ENCODE measurements at places on chromosomes 7 and 10. TPM values are rescaled to one million over a fixed set of nuclear protein-coding genes. Genes with fewer than 3 reads are reported as not detected.
A peak's percentile ranks its signal among the peaks of the same experiment; 100 is the strongest.

DNA sequence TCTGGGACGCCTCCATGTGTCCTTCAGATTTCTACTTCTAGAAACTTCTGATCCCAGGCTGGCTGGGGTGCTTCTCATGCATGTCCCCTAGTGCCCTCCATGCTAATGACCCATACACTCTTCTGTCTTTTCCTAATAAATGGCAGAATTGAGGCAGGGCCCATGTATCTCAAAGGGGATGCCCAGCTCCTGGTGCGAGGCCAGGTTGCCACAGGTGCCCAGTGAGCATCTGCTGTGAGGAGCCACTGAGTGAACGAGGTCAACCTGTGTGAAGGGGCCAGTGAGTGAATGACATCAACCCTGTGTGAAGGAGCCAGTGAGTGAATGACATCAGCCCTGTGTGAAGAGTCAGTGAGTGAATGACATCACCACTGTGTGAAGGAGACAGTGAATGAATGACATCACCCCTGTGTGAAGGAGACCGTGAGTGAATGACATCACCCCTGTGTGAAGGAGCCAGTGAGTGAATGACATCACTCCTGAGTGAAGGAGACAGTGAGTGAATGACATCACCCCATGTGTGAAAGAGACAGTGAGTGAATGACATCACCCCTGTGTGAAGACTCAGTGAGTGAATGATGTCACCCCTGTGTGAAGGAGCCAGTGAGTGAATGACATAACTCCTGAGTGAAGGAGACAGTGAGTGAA, 478.9 kb downstream of the PTPRN2 start:
- no peaks in the 10 kb centered on the region for H3K27me3 ChIP-seq
- DNase-seq = no peak
- no peak overlapping the region for H3K4me3 ChIP-seq
- H3K27ac ChIP-seq = no peak overlapping the region

DNA sequence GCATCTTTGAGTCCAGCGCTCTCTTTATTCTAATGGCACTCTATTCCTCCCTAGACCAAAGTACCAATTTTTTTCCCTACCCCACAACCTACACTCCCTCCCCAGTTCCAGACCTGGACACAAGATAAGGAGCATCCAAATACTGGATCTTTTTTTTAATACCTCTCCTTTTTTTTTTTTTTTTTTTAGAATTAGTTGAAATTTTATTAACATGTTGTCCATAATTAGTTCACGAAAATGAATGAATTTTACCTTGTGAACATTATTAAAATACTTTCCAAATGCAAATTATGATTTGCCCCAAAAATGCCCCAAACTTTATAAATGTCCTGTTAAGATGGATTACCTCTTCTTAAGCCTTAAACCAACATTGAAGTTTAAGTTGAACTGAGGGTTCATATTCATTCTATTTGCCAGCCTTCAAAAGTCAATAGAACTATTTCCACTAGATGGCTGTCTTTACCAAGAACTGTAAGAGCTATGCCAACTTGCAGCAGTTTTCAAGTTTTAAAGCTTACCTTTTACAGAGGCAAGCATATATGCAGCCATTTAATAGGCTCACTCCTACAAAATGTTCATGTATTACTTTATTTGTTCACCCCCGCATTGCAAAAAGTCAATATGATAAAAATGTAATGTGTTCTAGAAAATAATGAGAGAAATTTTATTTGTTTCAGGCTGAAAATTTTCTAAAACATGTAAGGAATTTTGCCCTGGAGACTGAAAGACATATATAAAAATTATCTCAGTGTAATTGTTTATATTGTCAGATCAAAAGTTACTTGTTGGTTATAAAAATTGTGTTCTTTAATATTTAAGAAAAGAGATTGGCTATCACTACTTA, 39.7 kb upstream of the TNKS2 start:
- no peaks in the 10 kb centered on the region for H3K4me1 ChIP-seq
- DNase-seq = no peak
- no peaks in the 10 kb centered on the region for H3K36me3 ChIP-seq

DNA sequence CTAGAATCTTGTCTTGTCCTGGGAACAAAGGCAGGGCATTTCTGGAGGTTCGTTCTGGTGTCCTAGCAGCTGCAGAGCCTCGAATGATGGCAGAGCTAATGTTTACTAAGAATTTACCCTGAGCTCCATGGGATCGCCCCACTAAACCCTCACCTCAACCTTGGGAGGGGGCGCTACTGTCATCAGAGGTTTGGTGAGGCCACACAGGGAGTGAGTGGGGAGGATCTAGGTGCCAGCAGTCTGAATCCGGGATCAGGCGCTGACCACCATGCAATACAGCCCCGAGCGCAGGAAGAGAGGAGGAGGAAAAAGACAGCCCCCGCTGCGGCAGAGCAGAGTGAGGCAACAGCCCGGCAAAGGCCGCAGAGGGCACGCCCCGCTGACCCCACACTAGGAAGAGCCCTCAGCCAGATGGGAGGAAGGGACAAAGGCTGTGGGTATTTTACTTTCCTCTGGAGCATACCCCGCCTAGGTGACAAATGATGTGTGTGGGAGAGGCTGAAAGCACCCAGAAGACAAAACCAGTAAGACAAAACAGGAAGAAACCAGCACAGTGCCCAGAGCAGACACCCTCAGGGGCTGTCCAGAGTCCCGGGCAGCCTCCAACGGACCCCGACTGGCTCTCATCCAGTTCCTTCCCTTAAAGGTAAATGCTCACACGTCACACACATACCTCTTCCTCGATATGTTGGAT, 103.5 kb downstream of the FAM53B start:
- H3K27ac ChIP-seq = peak overlapping the region; percentile 95
- H3K36me3 ChIP-seq = peaks cover 5% of the 10 kb centered on the region
- H3K4me3 ChIP-seq = no peak overlapping the region
- DNase-seq = peak; percentile 85

DNA sequence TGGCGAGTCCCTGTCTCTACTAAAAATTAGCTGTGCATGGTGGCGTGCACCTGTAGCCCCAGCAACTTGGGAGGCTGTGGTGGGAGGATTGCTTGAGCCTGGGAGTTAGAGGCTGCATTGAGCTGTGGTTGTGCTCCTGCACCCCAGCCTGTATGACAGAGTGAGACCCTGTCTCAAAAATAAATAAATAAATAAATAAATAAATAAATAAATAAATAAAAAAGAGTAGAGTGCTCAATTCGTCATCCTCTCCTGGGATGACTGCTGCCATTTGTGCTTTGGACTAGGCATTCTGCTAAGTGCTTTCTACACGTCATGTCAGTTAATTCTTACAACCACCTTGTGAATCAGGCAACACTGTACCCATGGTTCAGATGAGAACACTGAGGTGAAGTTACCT, 130.6 kb downstream of the DOCK1 start:
- no peak overlapping the region for H3K27ac ChIP-seq
- DNase-seq = no peak
- no peak overlapping the region for H3K4me3 ChIP-seq
- no peaks in the 10 kb centered on the region for H3K4me1 ChIP-seq
- H3K27me3 ChIP-seq = no peaks in the 10 kb centered on the region

- no peak for DNase-seq
- no peaks in the 10 kb centered on the region for H3K36me3 ChIP-seq
- no peaks in the 10 kb centered on the region for H3K27me3 ChIP-seq
- no peaks in the 10 kb centered on the region for H3K4me1 ChIP-seq
- H3K27ac ChIP-seq = no peak overlapping the region
These were observed 413.9 kb upstream of the AUTS2 start for GRCh38 chr7:69184339-69184738.

Gene FAM237B
- not detected for total RNA-seq

DNA sequence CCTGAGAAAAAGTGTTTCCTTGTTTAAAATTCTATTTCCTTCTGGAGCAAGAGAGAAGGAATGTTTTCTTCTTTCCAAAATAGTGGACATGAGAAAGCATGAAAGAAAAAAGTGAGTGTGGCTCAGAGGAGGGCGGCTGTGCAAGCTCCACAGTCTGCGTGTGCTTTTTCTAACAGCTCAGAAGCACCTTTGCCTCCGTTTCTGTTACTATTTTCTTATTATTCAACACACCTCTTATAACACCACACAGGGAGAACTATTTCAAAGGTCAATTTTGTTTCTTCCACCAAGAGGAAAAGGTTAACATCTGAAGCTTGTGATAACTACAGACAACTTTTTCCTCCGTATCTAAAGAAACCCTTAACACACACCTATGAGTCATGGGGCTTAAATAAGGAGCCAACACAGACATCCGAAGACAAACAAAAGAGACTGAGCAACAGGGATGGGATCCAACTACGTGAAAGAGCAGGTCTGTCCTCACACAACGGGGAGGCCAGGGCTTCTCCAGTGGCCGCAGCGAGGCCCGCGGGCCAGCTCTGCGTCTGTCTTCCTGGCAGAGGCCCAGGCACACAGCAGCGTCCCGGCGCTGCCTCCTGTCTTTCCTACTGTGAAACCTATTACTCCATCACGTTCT, 36.2 kb upstream of the NCAPG2 start:
- no peaks in the 10 kb centered on the region for H3K27me3 ChIP-seq
- H3K4me3 ChIP-seq = no peak overlapping the region
- no peaks in the 10 kb centered on the region for H3K4me1 ChIP-seq
- H3K36me3 ChIP-seq = peaks cover 99% of the 10 kb centered on the region
- DNase-seq = no peak

DNA sequence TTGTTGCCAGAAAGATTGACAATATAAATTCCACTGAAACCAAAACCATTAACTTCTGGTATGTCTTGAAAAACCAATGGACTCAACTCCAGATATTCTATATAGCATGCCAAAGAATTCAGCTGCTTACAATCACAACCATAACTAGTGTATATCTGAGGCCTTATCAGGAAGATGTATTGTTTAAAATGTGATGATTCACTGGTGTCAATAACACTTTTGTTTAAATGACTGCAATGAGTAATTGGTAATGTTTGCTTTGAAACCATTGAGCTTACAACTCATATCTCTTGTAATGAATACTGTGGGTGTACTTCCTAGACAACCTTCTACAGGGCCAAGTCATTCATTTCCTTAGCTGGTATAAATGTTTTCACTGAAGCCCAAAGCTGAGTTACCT, 727.9 kb upstream of the KCND2 start:
- no peak overlapping the region for H3K27ac ChIP-seq
- H3K4me1 ChIP-seq = no peaks in the 10 kb centered on the region
- DNase-seq = no peak

Gene CALML5
- not detected for total RNA-seq

GRCh38 chr10:73998623-73998928, 660 bp downstream of the VCL start:
- H3K36me3 ChIP-seq = no peaks in the 10 kb centered on the region
- H3K4me1 ChIP-seq = peaks cover 78% of the 10 kb centered on the region
- peak overlapping the region; percentile 86 for H3K27ac ChIP-seq
- no peaks in the 10 kb centered on the region for H3K27me3 ChIP-seq
- DNase-seq = peak; percentile 85

- no peaks in the 10 kb centered on the region for H3K27me3 ChIP-seq
- peaks cover 73% of the 10 kb centered on the region for H3K4me1 ChIP-seq
- no peaks in the 10 kb centered on the region for H3K36me3 ChIP-seq
- H3K27ac ChIP-seq = peak overlapping the region; percentile 36
These were observed 158.6 kb downstream of the GRK5 start for GRCh38 chr10:119365773-119366599.

GRCh38 chr7:25149836-25150235, 24.8 kb upstream of the CYCS start:
- H3K4me1 ChIP-seq = no peaks in the 10 kb centered on the region
- H3K36me3 ChIP-seq = no peaks in the 10 kb centered on the region
- H3K4me3 ChIP-seq = no peak overlapping the region
- H3K27me3 ChIP-seq = no peaks in the 10 kb centered on the region
- DNase-seq = no peak

DNA sequence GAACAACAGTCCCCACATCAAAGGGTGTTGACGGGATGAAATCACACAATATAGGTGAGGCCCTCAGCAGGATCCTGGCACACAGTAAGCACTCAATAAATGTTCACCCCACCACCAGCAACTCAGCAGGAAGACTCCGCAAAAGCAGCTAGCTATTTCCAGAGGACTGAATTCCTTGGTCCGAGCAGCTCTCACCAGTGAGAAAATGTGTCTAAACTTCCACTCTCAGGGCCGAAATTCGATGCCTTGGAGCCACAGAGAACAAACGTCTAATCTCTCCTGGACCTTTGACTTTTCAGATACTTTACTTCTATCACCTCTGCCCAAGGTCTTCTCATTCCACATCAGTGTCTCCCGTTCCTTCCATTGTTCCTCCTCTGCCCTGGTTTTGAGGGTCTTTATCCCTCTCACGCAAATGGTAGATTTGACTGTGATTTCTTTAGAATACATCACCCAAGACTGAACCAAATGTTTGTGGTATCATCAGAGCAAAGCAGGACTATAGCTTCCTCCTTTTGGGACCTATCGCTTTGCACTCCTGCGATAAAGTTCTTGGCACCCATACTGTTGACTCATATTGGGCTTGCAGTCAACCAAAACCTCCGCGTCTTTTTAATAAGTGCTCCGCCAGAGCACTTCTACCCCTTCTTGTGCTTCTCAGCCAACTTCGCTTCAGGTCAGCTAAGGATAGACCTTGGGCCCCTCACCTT, 903 bp upstream of the NT5C2 start:
- H3K36me3 ChIP-seq = no peaks in the 10 kb centered on the region
- DNase-seq = no peak
- H3K4me1 ChIP-seq = peaks cover 79% of the 10 kb centered on the region

Gene HEPACAM2
- total RNA-seq = not detected

DNA sequence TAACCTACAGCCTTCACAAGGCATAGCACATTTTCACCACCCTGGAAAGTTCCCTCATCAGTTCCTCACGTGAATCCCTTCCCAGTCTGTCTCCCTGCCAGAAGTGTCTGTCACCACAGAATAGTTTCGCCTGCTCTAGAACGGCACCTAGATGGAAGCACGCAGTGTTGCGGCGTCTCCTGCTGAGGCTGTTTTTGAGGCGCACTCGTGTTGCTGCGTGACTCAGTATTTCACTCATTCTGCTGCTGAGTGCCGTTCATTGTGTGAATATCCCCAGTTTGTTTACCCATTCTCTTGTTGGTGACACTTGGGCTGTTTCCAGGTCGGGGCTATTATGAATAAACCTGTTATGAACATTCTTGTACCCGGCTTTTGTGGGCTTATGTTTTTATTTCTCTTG, 12.8 kb downstream of the NOS3 start:
- no peak overlapping the region for H3K27ac ChIP-seq
- no peaks in the 10 kb centered on the region for H3K27me3 ChIP-seq
- peaks cover 26% of the 10 kb centered on the region for H3K4me1 ChIP-seq
- no peak for DNase-seq

DNA sequence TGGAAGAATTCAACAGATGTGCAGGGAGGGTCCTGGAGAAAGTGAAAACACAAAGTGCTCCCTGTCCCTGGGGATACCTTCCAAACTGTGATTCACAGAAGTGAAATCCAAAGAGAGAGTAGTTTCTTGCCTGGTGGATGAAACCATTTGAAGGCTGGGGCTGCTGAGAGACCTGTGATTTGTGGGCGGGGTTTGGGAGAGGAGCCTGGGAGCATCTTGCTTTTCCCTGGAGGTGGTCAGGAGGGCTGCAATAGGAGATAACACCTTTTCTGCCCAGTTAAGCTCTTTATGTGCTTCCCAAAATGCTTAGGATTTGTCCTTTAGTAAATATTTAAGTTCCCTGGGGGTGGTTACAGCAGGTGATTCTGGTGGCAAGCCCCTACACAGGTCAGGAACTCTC, 105.3 kb upstream of the TPK1 start:
- H3K36me3 ChIP-seq = no peaks in the 10 kb centered on the region
- H3K4me1 ChIP-seq = no peaks in the 10 kb centered on the region
- DNase-seq = no peak
- no peaks in the 10 kb centered on the region for H3K27me3 ChIP-seq
- no peak overlapping the region for H3K4me3 ChIP-seq
- no peak overlapping the region for H3K27ac ChIP-seq

Data from spleen (tissue), 13 donors.